ENCODE measurements at places on chromosomes 6 and 20. TPM values are rescaled to one million over a fixed set of nuclear protein-coding genes. Genes with fewer than 3 reads are reported as not detected.

Gene CCN6
- total RNA-seq, result not detected

Gene LBP
- not detected for total RNA-seq

Gene PNPLA1
- total RNA-seq, result 0.14 TPM

Gene DEFB124
- not detected for total RNA-seq

Gene IL17F
- not detected for total RNA-seq

Gene ADGRF5
- total RNA-seq, result 0.22 TPM

Gene GTSF1L
- total RNA-seq, result not detected

Gene CAGE1
- 0.14 TPM for total RNA-seq

Gene POU5F1
- not detected for total RNA-seq

Gene ULBP1
- 0.86 TPM for total RNA-seq

All from placental pericyte (primary cell).